ENCODE measurements at places on chromosomes 12 and 14.

DNA sequence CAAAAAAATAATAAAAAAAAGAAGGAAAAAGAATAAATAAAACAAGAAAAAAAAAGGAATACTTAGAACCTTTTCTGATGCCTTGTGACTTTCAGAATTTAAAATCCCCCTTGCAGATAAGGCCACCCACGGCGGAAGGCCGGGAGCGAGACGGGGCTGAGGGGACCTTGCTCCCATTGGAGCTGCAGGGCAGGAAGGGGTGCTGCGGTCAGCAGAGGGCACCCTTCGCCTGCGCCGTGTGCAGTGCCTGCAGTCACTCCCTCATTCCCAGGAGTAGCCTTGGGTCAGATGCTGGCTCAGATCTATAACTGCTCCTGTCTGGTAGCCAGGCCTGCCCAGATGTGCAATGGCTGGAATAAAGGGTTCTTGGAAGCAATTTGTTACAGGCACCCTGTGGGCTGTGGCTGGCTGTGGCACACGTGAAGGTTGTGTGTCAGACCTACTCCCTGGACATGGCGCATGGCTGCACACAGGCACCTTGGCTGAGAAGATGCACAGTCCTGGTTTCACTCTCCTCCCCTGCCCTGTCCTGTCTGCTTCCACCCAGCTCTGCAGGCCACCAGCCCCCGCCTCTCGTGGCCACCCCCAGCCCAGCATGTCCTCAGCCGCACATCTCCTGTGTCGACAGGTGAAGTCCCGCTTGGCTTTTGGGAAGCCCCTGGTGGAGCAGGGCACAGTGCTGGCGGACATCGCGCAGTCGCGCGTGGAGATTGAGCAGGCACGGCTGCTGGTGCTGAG lies 13.4 kb upstream of the ALDH2 start:
- DNase-seq = peak; percentile 42

DNA sequence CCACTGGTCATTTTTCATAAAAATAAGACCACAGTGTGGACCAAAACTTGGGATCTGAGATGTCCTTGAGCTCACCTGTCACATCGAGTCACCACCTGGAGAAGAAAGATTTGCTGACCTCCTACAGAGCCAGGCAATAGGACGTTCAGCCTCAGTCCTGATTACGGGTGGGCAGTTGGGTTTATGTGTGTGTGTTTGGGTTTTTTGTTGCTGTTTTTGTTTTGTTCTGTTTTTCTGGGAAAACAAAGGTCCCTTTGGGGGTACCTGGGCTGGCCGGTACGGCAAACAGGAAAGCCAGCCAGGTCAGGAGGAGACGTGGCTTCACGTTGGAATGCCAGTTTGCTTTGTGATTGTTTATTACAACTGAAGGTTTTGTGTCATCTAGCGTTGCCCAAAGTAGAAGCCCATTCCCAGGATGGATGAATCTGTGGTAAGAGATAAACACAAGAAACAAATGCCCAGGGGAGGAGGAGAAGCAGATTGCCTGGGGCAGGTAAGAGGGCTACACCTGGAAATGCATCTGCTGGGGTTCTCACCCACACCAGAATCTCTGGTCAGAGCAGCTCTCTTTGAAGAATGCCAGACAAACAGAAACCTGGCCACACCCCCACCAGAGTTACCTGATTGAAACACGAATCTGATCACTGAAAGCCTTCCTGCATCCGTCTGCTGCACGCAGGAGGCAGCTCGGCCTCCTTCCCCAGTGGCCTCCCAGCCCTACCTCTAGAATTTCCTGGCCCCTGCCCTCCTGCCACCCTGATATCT lies 100.1 kb upstream of the DIO3 start:
- DNase-seq = no peak

DNA sequence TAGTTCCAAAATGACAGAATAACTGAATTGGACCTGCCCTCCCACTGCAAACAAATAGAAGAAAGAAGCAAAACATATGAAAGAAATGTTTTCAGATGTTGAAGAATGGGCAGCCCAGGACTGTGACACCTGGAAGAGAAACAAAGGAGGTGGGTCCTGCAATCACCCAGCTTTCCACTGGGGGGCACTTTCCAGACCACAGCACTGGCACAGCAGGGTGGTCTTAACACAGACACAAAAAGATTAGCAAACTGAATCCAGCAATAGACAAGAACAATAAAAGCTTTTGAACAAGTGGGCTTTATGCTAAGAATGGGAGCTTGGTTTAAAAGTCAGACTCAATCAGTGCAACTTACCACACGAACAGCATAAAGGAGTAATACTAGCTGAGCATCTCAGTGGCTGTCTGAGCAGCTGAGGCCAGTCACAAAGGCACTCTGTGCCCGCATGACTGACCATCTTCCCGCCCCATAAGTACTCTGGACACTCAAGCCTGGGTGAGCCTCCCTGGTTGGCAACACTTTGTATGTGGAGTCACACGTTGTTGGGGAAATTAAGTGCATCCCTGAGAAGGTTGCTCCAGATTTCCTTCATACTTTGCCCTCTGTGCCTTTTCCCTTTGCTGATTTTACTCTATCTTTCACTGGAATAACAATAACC lies 27.7 kb downstream of the JKAMP start:
- peak; percentile 34 for DNase-seq

- DNase-seq = no peak
Observed at GRCh38 chr14:69955855-69956845, 76.9 kb downstream of the SMOC1 start.

DNA sequence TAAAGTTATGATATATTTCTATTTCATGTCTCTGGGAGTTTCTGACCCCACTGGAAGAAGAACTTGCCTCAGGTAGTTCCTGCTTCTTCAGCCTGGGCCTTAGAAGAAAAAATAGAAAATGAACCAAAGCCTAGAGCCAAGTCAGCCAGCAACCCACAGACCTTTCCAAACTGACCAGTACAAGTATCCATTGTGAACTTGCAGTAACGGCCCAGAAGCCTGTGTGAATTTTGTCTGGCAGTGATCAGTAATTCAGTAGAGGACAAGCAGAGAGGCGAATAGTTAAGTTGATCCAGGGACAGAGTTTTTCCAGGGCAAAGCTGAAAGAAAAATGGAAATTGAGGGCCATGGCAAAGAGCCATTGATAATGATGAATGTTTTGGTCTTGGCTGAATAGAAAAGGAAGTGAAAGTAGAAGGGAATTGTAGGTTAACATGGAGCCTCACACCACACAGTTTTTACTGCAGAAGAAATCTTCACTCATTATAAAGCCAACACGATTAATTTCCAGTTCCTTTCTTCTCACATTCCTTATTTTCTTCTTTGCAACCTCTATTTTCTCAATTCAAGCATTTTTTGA lies 311.8 kb downstream of the BTG1 start:
- DNase-seq = no peak

GRCh38 chr12:54824402-54824801 lies 29.9 kb upstream of the MUCL1 start:
- no peak for DNase-seq

DNA sequence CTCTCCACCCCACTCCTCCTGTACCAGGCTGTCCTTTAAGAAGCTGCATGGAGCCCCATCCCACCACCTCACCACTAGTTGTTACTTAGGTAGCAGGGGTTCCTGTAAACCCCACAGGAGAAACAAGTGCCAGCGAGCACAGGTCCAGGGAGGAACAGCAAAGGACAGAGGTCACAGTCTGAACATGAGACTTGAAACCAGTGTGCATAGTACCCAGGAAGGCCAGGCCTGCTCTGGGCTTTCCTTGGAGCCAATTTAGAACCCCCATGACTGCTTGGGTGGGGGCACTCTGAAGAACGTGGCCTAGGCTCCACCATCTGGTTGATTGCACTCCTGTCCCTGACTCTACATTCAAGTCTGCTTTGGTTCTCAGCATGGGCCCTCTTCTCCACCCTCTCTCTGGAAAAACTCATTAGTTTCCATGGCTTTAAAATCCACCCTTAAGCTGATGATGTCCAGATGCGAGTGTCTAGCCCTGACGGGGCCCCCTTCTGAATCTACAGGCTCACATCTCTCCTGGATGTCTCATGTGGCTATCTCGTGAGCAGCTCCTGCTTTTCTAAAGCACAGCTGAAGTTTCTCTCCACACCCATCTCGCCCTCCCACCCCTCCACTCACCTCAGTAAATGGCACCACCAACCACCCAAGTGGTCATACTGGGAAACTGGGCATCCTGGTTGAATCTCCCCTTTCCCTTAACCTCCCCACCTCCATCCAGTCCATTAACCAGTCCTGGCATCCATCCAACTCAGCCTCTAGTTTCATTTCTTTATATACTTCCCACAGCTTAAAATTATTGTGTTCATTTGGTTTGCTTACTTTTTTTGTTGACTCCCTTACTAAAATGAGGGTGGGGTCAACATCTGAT lies 8.4 kb downstream of the KRT3 start:
- peak; percentile 4 for DNase-seq

DNA sequence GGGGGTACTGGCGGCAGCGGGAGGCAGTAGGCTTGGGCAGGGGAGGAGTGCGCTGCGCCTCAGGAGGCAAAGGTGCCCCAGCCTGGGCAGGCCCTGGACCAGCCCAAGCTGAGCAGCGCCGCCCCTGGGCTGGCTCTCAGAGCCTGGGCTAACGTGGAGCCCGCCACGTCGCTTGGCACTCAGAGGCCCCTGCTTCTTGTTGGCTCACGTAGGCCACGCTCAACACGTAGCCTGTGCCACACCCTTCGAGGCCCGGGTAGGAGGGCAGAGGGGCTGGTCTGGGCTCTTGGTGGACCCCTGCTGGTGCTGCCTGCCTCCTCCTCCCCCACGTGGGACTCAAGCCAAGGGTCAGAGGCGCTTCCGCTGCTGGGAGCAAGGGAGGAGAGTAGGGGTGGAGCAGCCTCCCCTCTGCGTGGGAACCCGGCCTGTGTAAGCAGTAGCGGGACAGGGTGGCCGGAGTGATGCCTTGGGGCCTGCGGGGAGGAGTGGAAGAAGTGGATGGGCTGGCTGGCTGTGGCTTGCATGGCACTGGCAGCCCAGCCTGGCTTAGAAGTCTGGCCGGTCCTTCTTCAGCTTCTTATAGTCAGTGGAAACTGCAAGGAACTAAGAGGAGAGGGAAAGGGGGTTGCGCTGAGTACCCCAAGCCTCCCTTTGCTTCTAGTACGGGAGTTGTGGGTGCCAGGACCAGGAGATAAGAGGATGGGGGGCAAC lies 5.7 kb downstream of the SHMT2 start:
- no peak for DNase-seq

DNA sequence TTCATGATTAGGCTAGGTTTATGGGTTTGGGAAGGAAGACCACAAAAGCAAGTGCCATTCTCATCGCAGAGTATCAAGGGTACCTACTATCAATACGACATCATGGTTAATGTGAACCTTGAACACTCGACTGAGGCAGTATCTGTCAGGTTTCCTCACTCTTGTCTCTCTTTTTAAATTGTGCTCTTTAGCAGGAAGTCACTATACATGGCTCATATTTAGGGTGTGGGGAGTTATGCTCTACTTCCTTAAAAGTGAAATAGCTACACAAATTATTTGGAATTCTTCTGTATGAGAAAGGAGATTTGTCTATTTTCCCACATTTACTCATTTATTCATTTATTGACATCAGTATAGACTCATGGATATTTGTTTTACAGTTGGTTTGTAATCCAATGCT lies 5.9 kb upstream of the CLEC4E start:
- no peak for DNase-seq

- no peak for DNase-seq
Observed at GRCh38 chr12:71691504-71692129, 5.7 kb downstream of the TMEM19 start.

DNA sequence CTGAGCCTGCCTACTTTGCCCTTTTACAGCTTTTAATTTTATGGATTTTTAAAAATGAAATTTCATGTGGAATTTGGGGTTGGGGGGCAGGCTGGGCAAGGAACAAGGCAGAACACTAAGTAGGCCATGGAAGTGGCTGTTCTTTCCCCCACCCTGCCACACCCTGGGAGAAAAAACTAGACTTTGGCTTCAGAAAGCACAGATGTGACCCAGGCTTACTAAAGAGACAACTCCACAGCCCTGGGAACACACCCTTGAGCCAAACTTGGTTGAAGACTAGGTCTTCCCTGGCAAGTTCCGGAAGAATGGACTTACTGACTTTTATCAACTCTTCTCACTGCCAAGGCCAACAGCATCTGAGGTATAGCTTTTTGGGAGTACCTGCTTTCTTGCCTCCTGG lies 40.3 kb downstream of the BAZ2A start:
- DNase-seq = no peak

- DNase-seq = no peak
Observed at GRCh38 chr14:33350366-33350990, 411.8 kb downstream of the NPAS3 start.

DNA sequence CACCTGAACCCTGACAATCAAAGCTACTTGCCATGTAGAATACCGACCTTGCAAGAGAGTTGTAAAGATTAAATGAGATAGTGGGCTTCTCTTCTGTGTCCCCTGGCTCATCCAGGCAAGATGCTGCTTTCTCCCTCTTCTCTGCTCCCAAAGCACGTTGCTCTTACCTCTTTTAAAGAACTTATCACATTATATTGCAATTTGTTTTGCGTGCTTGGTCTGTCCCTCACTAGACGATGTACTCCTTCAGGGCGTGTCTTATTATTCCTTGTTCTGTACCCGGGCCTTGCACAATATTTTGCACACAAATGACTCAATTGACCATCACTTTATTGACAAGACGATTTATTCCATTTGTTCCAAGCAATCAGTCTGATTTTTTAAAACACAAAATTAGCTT lies 3.3 kb downstream of the DCN start:
- no peak for DNase-seq

DNA sequence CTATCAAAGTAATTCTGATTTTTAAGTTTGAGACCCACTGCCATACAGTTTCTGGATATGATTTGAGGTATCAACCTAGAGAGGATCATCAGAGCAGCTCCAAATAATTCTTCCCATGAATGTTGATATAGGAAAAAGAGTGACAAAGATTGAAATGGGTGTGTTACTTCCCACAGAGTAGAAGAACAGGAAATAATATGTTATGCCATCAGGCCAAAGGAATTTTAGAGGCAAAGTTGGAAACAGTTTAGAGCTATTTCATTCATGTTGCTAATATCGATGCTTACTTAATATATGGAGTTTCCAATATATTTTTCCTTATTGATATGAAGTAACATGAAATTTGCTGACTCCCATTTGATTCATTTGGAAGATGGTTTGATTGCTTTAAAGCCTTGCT lies 8.9 kb upstream of the MSRB3 start:
- no peak for DNase-seq

GRCh38 chr12:133130808-133131128 lies 341 bp downstream of the ZNF10 start:
- DNase-seq = no peak

DNA sequence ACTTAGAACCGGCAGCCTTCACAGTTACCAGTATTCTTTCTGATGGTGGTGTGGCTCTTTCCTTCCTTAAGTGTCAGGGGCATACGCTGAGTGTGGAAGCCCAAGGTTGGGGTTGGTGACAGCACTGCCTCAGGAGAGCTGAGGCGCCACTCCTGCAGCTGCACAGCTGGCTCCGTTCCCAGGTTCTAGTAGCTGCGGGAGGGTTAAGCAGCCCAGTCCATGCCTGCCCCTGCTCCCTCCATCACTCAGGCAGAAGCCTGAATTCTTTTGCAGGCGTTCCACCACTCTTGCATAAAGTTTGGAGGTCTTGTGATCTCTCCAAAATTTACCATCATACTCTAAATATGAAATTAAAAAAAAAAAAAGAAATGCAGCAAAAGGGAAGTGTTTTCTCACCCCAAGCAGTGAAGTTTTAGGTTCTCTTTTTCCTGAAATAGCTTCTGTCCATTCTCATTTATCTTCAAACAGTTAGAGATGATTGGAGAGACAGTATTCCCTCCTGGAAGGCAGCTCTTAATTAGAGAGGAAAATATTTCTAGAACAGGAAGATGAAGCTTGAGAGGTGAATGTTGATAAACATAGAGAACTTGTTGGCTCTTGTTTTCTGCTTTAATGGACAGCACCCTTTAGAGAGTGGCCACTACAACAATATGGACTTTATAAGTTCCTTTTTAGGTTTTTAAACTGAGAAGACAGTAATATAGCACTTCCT lies 136.1 kb downstream of the FGD4 start:
- DNase-seq = peak; percentile 48

- DNase-seq = no peak
Observed at GRCh38 chr12:74999474-74999873, 210.2 kb downstream of the KCNC2 start.

Data from SK-MEL-5 (cell line).